Activated CD4-positive, alpha-beta T cell treated with anti-CD3 and anti-CD28 coated beads, Interleukin-2, amount 10 ng/mL, durations not matched to agents 7 days and 5 days (primary cell): ENCODE measurements at places on chromosomes 16 and 17. TPM values are rescaled to one million over a fixed set of nuclear protein-coding genes. Genes with fewer than 3 reads are reported as not detected.

The HCRT gene
- total RNA-seq, result not detected

The CKLF gene
- total RNA-seq, result 124 TPM

The SAMD14 gene
- 0.07 TPM for total RNA-seq

The HBA1 gene
- not detected for total RNA-seq

The LHX1 gene
- not detected for total RNA-seq

The MYH11 gene
- not detected for total RNA-seq

The NMRAL1 gene
- total RNA-seq, result 34.0 TPM

The MYH8 gene
- total RNA-seq, result not detected

The CDH8 gene
- not detected for total RNA-seq

The CORO7 gene
- total RNA-seq, result 211 TPM

The OR3A3 gene
- not detected for total RNA-seq

The CD300LB gene
- total RNA-seq, result not detected

The TVP23A gene
- total RNA-seq, result not detected

The RHBDF1 gene
- not detected for total RNA-seq

The FOXC2 gene
- total RNA-seq, result not detected

The CMC2 gene
- total RNA-seq, result 90.3 TPM

The ABCC6 gene
- total RNA-seq, result not detected

The SNAI3 gene
- 24.2 TPM for total RNA-seq

The SDR42E1 gene
- 10.2 TPM for total RNA-seq

The KRT32 gene
- not detected for total RNA-seq

The TMEM98 gene
- total RNA-seq, result 0.58 TPM

The KRTAP4-9 gene
- not detected for total RNA-seq

The WFIKKN2 gene
- not detected for total RNA-seq

The CSH2 gene
- total RNA-seq, result not detected

The NEUROD2 gene
- total RNA-seq, result not detected

The KRTAP4-1 gene
- not detected for total RNA-seq
